ENCODE measurements at places on chromosomes 6 and 20.

GRCh38 chr6:11200356-11200755 is 32.1 kb downstream of the NEDD9 start:
- no peak for DNase-seq

DNA sequence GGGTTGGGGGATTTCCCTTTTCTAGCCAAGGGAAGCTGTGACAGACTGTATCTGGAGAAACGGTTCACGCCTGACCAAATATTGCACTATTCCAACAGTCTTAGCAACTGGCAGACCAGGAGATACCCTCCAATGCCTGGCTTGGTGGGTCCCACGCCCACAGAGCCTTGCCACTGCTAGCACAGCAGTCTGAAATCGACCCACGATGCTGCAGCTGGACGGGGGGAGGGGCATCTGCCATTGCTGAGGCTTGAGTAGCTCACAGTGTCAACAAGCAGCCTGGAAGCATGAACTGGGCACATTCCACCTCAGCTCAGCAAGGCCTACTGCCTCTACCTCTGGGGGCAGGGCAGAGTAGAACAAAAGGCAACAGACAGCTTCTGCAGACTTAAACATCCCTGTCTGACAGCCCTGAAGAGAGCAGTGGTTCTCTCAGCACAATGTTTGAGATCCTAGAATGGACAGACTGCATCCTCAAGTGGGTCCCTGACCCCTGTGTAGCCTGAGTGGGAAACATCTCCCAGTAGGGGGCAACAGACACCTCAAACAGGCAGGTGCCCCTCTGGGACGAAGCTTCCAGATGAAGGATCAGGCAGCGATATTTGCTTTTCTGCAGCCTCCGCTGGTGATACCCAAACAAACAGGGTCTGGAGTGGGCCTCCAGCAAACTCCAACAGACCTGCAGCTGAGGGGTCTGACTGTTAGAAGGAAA is 89.9 kb upstream of the ECI2 start:
- no peak for DNase-seq

GRCh38 chr20:3843490-3843889 is 3.1 kb upstream of the MAVS start:
- no peak for DNase-seq

GRCh38 chr20:40637176-40637575 is 51.9 kb downstream of the MAFB start:
- no peak for DNase-seq

DNA sequence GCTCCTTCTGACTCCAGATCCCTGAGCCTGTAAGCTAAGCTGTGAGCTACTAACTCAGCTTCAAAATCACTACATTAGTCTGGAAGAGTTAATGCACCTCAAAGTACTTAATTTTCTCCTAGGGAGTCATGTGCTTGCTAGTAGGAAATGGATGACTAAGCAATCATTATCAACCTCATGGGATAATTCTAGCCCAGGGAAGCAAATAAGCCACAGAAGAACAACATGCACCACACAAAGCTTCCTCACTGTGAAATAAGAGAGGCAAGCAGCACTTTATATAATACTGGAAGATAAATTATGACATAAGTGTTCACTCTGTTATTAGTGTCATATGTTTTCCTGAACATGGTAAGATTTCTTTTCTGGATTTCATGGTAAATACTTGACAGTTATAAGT is 57.9 kb upstream of the RCAN2 start:
- no peak for DNase-seq

- no peak for DNase-seq
Measured at GRCh38 chr20:38842026-38842425, 36.5 kb downstream of the PPP1R16B start.

GRCh38 chr6:88248709-88249321 is 82.7 kb upstream of the CNR1 start:
- no peak for DNase-seq

DNA sequence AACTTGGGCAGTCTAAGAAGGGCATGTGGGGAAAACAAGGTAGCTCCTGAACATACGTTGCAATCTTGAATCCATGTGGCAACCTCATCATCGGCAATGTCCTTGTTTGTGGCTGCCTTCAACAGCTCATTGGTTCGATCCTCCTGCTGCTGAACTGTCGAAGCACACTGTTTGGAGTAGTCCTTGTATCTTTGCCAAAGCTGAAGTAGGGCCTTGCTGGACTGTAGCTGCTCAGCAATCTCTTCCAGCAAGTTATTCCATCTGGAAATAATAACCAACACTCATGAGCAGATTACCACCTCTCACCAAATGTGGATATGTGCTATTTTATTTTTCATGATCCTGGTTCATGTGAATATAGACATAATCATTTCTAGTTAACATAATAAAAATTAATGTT is 413.3 kb downstream of the ESR1 start:
- DNase-seq, result no peak

DNA sequence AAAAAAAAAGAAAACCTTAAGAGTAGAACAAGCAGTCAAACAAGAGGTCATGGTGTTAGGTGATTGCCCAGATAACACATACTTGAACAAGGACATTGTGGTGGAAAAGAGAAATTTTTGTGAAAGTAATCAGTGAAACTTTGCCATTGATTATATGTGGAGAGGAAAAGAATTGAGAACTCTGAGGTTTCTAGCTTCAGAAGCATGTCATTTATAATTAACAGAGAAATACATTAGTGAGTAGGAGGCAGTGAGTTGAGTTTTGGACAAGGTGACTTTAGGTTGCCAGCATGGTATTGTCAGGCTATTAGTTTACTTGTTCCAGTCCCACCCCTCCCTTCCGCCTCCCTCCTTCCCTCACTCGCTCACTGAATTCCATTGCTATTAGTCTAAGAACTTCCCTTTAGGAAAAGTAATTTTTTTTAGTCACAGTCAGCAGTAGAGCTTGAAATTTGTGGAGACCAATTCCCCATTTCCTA is 17.2 kb downstream of the TAB2 start:
- DNase-seq, result peak; percentile 73

DNA sequence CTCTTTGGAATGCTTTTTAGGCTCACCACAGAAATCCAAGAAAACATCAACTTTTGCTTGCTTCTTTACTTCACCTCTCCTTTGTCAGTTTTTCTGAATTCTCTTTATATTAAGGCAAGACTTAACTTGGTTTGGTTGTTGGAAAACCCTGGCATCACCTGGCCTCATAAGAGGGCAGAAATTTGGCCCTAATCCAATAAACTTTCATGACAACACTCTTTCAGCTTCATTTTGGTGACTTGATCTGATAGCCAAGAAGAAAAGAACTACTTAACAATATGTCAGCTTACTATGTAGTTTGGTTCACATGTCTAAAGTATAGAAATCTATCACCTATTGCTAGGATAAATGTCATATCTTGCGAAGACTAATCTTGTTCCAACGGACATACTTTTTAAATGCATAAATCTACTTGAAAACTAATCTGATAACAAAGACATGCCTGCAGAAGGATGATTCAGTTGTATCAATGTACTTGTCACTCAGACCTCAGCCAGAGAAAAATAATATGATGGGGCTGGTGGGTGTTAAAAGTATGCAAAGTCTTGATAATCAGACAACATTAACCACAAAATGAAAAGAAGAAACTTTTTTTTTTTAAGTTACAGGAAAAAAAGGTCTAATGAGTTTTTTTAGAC is 19.3 kb upstream of the HBS1L start:
- DNase-seq, result no peak

- DNase-seq, result no peak
Measured at GRCh38 chr6:167682125-167682524, 144.6 kb upstream of the AFDN start.

GRCh38 chr20:51388227-51388626 is 154.3 kb downstream of the NFATC2 start:
- DNase-seq, result no peak

- DNase-seq, result no peak
Measured at GRCh38 chr6:22294301-22294700, 2.5 kb downstream of the PRL start.

DNA sequence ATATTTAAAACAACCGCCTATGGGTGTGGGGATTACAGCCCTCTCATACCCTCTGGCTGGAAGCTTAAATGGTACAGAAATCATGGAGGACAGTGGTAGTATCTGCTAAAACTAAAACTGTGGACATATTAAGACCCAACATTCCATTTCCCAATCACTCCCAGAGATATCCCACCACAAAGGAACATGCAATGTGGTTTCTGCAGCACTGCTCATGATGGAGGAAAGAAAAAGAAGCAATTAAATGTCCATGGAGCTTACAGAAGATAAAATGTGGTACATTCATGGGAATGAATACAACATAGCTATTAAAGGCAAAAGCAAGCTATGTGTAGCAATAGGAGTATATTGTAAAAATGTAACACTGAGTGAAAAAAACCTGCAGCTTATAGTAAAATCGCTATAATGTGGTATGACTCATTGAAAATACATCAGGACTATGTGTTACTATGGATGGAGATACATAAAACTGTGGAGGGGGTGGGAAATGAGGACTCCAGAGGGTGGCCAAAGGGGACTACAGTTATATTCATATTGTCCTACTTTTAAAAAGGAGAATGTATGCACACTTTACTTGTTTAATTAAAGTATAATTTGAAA is 22.9 kb upstream of the NNAT start:
- DNase-seq, result peak; percentile 14

DNA sequence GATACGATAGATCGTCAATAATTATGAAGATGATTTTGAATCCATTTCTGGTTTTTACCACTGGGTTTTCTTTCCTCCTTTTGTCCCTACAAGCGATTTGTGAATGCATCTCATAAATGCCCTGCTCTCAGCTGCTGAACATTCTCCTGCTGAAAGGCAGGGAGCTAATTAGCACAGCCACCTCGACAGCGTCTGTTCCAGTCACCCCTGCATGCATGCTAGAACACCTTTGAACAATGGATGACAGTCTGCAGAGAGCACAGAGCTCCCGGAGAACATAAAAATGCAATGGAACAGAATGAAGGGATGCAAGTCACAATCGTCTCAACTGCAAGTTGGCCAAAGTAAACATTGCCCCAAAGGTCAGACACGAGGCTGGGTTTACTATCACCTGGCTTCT is 105.8 kb downstream of the SLC35B3 start:
- no peak for DNase-seq

DNA sequence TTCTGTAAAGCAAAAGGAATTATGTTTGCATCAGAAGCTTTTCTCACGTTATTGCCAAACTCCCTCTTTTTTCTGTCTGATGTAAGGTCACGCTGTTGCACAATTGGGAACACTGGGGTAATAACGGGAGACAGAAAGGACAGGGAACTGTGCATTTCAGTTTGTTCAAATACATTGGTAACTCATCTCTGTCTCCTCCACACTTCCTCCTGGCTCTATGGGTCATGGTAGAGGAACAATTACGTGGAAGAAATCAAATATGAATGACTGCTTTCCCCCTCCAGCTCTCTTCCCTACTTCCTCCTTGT is 132.2 kb upstream of the TNFAIP3 start:
- DNase-seq, result no peak

GRCh38 chr20:11445161-11445560 is 472.5 kb upstream of the BTBD3 start:
- DNase-seq, result no peak

DNA sequence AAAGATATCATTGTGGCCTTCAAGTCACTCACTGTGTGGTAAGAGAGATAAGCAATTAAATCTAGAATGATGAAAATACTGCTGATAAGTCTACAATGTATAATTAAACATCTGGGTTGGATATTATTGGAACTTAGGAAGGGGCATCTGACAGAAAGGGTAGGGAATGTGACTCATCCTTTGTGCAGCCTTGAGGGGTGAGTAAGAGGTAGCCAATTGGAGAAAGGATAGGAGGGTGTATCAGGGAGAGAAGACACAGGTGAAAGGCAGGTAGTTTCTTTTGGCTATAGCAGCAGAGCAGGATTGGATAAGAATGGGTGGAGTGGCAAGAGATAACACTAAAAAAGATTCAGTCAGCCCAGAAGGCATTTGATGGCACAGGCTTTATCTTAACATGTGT is 182.0 kb downstream of the COL21A1 start:
- DNase-seq, result no peak

DNA sequence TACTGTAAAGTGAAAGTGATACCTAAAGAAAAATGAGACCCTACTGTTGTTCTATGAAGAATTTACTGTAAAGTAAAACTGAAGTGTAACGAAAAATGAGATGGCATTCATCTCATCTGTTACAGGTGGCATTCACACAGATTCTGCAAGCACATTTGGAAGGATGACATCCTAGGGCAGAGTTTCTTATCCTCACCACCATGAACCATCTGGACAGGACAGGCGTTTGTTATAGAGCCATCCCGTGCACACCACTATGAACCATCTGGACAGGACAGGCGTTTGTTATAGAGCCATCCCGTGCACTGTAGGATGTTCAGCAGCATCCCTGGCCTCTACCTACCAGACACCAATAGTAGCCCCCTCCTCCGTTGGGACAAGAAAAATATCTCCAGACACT is 294.8 kb downstream of the GMDS start:
- DNase-seq, result no peak

- DNase-seq, result no peak
Measured at GRCh38 chr6:168015482-168016175, 18.2 kb downstream of the KIF25 start.

GRCh38 chr6:37019065-37019450 is 13.6 kb downstream of the FGD2 start:
- DNase-seq, result no peak

GRCh38 chr6:134605034-134605433 is 287.1 kb upstream of the SGK1 start:
- no peak for DNase-seq

DNA sequence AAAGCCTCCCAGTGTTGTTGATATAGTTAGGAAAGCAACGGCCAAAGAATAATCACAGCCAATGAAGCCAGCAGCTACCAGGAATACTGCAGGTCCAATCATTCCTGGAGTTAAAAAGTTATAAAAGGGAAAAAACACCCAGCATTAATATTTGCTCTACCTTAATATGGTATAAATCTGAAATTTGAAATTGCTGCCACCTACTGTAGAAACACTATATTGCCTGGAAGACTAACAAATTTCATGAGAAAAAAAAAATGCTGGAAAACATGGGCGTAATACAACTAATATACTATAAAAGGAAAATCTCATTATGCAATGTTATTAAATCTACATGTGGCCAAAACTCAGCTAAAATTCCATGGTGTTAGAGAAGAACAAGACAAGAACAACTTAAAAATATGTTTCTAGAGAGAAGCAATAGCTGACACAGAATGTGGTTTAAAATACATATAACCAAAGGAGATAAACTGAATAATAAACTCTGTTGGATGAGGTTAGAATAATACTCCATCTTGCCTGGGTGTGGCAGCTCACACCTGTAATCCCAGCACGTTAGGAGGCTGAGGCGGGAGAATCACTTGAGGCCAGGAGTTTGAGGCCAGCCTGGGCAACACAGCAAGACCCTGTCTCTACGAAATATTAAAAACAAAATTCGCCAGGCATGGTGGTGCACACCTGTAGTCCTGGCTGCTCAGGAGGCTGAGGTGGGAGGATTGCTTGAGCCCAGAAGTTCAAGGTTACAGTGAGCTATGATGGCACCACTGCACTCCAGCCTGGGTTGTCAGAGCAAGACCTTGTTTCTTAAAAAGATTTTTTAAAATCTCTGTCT is 43.1 kb downstream of the SLC17A5 start:
- peak; percentile 20 for DNase-seq

GRCh38 chr20:3778976-3779375 is 2.3 kb downstream of the SPEF1 start:
- no peak for DNase-seq
